Stimulated activated CD4-positive, alpha-beta T cell treated with anti-CD3 and anti-CD28 coated beads, Interleukin-15, amount 100 ng/mL, for 48 hours (primary cell): ENCODE measurements at places on chromosomes 11 and 22.

- no peak for DNase-seq
These were observed 755.6 kb upstream of the ANO3 start for GRCh38 chr11:25576320-25576719.

- no peak for DNase-seq
These were observed 652.1 kb upstream of the CHORDC1 start for GRCh38 chr11:90874986-90875385.

DNA sequence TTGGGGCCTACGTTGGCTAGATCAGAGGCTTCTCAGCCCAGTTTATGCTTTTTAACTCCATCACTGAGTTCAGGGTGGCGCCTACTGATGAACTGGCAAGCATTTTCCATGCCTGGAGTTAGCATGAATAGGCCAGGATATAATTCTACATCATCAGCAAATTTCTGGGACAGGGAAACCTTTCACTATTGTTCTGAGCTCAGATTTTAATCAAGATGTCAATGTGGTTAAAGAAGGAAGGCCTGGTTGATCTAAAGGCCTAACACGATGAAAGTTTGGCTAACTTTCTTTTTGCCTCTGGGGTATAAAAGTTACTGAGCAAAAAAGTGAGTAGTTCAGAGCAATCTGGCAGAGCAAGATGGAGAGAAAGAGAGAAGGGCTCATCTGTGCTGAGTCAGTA lies 21.7 kb upstream of the IFITM3 start:
- DNase-seq = no peak

- no peak for DNase-seq
These were observed 7.0 kb downstream of the THAP7 start for GRCh38 chr22:20994902-20995241.

DNA sequence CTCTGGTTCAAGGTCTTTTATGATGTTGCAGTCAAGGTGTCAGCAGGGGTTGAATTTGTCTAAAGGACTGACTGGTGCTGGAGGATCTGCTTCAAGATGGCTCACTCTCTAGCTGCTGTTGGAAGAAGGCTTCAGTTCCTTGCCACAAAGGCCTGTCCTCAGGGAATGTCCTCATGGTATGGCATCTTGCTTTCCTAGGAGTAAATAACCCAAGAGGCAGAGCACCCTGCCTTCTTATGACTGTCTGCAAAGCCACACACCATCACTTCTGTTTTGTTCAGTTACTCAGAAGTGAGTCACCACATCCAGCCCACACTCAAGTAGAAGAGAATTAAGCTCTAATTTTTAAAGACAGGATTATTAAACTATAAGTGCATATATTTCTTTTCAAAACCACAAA lies 45.2 kb downstream of the PLAAT5 start:
- DNase-seq = peak; percentile 8

- DNase-seq = peak; percentile 47
These were observed 11.1 kb downstream of the POLR3H start for GRCh38 chr22:41532908-41533825.

DNA sequence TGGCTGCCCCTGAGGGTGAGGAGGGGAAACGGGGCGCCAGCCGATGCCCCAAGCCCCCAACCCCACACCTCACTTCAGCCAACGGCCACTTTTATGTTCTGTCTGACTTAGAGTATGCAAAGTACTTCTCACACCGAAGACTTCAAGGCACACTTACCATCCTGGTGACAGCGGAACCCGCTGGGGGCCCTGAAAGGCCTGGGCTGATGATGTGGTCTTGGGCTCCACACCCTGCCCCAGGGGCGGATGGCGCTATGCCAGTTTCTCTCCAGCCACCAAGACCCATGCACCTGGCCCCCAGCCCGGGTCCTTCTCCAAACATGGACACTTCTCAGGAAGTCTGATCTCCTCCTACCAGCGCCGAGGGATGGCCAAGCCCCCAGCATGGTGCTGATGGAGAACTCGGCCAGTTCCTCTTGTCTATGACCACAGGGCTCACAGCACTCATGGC lies 175.4 kb downstream of the CTTN start:
- no peak for DNase-seq

DNA sequence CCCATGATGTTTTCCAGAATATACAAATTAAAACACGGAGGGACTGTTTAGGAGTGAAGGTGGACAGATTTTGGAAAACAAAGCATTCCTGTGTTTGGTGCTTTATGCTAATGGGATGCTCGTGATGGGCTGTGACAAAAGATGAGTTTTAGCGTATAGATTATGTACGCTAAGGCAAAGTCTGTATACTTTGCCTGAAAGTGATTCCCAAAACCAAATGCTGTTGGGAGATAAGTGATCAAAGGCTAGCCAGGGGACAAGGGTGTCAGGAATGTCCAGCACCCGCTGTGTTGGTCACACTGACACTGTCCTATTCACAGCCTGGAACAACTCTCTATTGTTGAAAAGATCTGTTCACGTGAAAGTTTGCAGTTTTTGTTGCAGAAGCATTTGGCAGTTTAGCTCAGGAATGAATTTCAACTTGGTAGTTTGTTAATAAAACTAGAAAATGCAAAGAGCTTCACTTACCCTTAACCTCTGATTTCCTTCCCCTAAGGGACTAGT lies 1.5 kb downstream of the JAM3 start:
- no peak for DNase-seq

DNA sequence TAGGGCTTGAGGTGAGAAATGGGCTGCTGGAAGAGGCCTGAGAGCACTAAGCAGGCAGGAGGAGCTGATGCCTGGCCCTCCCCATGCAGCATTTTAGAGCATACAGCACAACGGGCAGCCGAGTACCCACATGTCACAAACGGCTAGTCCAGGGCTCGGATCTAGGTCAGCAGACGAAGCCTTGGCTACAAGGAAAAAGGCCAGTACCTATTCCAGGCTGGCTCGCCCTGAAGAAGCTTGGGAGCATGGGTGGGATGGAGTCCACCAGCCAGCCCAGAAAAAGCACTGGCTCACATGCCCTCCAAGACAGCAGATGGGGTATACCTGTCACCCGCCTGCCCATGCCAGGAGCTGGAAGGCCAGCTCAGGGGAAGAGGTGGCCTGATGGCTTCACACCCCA lies 9.6 kb downstream of the UFD1 start:
- DNase-seq = no peak

GRCh38 chr11:35139722-35140282 lies 831 bp downstream of the CD44 start:
- DNase-seq = no peak

- no peak for DNase-seq
These were observed 101.6 kb upstream of the AKIP1 start for GRCh38 chr11:8809241-8809938.

- no peak for DNase-seq
These were observed 27.6 kb downstream of the BCR start for GRCh38 chr22:23207729-23208393.
